ENCODE measurements at places on chromosomes 6 and 20. TPM values are rescaled to one million over a fixed set of nuclear protein-coding genes. Genes with fewer than 3 reads are reported as not detected.

GRCh38 chr6:21972516-21972915 is 324.3 kb downstream of the PRL start:
- ATAC-seq, result no peak

- ATAC-seq, result peak; percentile 55
Observed at GRCh38 chr20:59020938-59021551, 1.8 kb downstream of the TUBB1 start.

- ATAC-seq, result no peak
Observed at GRCh38 chr6:154127657-154128056, 88.6 kb downstream of the OPRM1 start.

DNA sequence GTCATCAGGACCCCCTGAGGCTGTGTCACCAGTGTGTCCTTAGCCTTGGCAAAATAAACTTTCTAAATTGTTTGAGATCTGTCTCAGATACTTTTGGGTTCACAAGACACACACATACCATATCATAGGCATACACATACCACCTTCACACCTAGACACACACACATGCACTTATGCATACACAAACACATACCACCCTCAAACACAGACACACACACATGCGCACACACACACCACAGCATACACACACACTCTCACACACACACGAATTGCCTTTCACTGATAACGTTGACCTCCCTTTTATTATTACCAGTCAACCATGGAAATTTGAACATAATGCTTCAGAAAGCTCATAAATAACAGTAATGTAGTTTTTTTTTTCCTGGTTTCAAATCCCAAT is 108.6 kb upstream of the MYLIP start:
- no peak for ATAC-seq

DNA sequence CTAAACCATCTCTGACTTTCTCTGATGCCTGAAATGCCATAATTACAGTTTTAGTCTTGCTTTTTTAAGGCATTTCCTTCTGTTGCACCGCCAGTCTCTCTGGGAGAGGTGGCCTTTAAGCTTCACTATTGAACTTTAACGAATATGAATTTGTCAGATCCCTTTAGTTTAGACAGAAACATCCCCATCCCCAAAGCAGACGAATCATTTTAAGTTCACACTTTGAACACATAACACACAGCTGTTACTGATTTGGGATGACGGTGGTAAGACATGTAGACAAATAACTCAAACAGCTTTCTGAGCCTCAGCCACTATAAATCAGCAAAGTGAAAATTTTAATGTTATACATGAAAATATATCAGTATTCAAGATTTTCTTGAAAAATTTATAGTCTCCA is 7.2 kb upstream of the IPCEF1 start:
- no peak for ATAC-seq

INSM1 gene
- not detected for total RNA-seq

MAP7 gene
- 29.9 TPM for total RNA-seq

DNA sequence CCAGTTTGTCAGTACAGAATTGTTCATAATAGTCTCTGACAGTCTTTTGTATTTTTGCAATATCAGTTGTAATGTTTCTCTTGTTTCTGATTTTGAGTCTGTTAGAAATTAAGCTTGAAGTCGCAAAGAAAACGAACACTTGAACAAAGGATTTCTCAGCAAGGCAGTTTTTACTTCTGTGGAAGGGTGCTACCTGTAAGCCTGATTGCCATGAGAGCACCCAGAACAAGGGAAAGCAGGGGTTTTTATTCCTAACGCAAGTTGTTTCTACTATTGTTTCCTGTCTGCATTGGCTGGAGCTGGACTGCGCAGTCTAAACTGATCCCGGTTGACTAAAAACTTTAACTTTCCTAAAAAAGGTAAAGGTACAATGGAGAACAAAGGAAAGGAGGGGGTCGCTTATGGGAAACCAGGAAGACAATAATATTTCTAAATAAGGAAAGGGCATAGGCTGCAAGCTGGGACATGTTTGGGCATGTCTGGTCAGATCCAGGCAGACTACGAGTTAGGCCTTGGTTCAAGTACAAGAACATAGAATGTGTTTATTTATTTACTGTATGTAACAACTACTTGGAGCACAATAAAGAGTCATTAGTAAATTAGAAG is 28.5 kb downstream of the HLA-B start:
- no peak for ATAC-seq

DNA sequence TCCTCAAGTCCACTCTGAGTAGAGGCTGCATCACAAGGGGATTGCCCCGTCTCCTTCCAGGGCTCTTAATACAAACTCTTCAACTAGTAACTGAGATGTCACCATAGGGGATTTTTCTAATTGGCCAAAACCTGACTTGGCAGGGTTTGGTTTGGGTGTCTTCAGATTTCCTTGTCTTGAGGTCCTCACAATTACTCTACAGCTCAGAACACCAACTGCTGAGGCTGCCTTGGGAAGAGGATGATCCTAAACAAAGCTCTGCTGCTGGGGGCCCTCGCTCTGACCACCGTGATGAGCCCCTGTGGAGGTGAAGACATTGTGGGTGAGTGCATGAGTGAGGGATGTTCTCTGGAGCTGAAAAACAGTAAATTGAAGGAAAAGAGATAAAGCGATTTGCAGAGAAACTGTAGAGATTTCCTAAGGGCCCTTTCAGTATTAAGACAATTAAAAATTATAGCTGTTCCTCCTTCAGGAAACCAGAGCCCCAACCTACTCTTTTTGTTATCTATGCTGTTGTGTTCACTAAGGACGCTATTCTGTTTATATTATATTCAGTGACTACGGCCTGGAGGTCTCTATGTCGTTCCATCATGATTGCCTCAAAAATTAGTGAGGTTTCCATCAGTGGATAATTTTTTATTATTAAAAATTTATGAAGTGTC is at the start of gene HLA-DQA1:
Gene HLA-DQA1 (plus strand): TSS at position 188 of the 662 bp plus-strand sequence. CDS start 53 bp downstream, at position 241.
- peak; percentile 45 for ATAC-seq

DNA sequence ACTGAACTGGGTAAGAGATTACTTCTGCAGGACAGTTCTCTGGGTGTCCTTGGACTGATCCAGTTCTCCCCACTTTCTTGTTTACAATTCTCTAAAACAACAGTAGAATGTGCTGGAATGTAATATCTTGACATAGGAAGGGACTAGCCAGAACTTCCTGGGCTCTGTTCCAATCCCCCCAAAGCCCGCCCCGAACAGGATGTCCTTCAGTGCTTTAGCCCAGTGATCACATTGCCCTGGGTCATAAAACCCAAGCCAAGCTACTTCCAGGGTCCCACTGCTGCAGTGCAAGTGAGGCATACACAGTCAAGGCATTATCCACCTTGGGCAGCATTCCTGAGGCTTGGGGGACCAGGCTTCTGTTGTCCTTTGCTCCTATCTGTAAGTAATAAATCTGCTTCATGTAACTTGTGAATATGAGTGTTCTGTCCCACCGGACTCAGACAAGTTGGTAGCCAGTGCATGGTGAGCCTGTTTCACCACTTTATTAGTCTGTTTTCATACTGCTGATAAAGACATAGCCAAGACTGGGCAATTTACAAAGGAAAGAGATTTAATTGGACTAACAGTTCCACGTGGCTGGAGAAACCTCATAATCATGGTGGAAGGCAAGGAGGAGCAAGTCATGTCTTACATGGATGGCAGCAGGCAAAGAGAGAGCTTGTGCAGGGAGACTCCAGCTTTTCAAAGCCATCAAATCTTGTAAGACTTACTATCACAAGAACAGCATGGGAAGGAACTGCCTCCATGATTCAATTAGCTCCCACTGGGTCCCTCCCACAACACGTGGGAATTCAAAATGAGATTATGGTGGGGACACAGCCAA is 23.5 kb downstream of the FITM2 start:
- no peak for ATAC-seq

DNA sequence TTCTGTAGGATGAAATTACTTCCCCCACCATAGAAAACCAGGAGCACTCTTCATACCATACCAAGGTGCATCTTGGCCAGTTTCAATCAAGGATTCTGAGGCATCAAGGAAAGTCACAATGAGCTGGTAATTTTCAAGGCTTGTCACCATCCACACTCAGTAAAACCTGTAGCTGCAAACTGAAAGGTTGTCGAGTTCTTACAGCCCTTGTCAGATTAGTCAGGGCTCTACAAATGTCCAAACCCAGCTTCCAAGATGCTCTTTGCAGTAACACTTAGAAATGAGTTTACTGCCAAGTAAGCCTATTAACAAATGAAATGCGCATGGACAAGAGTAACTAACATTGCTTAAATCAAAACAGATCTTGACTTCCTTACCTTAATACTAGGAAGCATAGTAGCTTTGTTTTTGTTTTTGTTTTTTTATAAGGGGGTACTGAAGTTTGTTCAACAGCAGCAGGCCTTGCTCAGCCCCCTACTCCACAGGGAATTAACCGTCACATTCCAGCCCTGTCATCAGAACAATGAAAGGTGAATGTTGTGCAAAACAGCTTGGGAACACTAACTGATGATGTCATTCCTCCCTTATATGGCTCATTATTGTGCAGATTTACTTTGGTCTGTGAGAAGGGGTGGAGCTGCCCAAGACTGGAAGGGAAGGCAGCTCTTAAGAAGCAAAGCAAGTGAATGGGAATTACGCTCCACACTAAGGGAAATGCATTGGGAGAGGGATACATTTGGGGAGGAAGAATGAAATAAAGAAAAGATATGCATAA is 49.9 kb upstream of the TMEM30A start:
- ATAC-seq, result no peak

GRCh38 chr20:36862857-36863668 is 12.9 kb upstream of the TLDC2 start:
- ATAC-seq, result no peak

GRCh38 chr20:51470907-51471411 is 71.6 kb downstream of the NFATC2 start:
- ATAC-seq, result no peak

DNA sequence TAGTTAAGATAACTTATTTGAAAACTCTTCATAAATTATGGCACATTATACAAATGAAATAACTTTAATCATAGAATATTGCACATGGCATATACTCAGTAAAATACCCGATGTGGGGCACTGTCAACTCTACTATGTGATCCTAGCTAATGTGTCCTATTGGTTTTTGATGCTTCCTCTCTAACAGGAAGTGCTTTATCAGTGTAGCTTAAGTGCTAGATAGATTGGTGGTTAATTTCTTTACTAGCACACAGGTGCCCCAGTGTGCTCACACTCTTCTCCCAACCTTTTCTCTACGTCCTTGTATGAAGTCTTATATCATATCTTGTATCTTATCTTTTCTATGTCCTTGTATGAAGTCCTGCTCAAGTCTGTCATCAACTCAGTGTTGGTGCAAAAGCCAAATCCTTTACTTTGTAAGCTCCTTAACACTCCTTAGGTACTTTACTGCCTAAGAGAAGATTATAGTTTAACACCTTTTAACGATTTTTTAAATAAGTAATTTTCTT is 358.9 kb downstream of the CENPW start:
- no peak for ATAC-seq

EEF1A2 gene
- total RNA-seq, result 0.76 TPM

DNA sequence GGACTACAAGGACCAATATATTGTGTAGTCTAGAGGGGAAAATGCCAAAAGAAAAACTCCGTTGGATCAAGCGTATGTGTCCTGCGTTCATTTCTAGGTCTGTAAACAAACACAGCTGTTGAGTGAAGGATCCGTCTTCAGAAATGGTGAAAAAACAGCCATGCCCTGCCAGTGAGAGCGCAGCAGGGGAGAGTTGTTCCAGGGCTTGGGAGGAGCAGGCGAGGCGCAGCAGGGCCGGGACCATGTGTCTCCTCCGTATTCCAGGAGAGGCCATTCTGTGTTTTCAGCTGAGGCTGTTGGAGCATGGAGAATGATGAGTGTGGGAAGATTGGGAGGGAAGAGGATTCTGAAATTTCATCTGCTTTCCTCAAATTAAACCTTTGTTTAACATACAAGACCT is 38.0 kb downstream of the BMP6 start:
- no peak for ATAC-seq

DBNDD2 gene
- total RNA-seq, result 22.6 TPM

DNA sequence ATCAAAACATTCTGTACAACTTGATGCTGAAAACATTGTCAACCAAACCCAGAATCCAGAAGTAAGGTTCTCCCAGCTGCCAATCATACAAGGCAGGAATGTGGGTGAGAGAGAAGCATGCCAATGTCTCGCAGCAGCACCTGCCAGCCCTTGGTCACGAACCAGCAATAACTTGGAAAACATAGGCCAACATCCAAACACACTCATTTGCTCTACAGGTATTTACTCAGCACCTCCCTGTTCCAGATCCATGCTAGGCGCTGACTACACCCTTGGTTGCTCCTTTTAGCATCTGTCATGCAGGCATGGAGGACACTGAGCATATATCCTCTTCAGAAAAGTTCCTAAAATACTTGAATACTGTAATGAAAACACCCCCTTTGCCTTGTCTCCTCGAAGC is 63.6 kb downstream of the FAXC start:
- no peak for ATAC-seq

- ATAC-seq, result no peak
Observed at GRCh38 chr6:11248974-11249761, 16.7 kb upstream of the NEDD9 start.

- peak; percentile 27 for ATAC-seq
Observed at GRCh38 chr6:43052842-43053544, 658 bp downstream of the CUL7 start.

DNA sequence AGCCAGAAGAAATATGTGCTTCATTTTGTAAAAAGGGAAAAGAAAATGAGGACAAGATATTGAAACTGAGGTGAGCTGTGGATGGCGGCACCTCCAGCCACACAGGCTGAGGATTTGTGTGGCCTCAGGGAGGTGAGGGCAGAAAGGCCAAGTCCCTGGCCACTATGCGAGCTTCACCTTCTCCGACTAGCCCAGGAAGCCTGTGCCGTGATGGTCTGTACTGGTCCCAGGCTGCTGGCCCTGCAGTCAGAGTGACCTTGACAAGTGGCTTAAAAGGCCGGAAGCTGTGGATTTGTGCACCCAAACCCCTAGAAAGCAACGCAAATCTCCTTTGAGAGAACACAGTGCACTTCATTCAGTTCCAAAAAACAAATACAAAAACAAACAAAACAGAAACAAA is 48.1 kb downstream of the WDR27 start:
- ATAC-seq, result no peak

All from esophagus mucosa (tissue), 1 donor.